ENCODE measurements at places on chromosomes 3 and 15.

GRCh38 chr15:42413920-42414319, 54.6 kb downstream of the CAPN3 start:
- DNase-seq, result no peak

DNA sequence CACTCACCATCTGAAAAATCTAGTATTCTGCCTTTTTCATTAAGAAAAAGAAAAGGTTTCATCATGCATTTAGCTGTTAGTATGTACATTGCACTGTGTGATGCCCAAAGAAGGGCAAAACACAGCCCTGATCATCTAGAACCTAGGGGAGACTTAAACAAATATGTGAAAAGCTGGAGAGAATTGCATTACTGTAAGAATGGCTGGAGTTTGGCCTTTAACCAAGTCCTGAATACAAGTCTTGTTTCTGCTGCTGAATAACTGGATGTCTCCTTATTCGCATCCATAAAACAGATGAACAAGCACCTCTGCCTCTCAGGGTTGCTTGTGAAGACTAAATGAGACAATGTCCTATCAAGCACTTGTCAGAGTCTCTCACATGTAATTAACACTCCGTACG, 233.4 kb upstream of the LRTM1 start:
- no peak for DNase-seq

DNA sequence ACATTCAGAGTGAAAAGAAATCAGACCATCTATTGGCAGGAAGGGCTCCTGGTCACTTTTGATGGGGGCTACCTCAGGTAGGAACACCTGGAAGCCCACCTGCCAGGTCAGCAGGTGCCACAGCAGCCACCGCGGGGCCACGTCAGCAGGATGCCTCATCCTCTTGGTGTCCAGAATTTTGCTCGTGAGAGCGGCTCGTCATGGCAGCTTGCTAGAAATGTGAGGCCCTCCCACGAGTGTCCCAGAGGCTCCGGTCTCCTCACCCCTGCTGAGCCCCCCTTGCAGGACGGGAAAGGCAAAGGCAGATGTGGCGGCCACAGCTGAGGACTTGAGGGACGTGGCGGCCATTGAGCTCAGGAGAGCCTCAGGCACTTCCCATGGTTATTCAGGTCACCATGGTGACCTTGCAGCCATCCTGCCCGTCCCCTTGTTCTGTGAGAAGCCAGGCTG, 129.4 kb downstream of the LRRK1 start:
- DNase-seq, result no peak

GRCh38 chr15:33126559-33127290, 67.8 kb downstream of the FMN1 start:
- peak; percentile 50 for DNase-seq

DNA sequence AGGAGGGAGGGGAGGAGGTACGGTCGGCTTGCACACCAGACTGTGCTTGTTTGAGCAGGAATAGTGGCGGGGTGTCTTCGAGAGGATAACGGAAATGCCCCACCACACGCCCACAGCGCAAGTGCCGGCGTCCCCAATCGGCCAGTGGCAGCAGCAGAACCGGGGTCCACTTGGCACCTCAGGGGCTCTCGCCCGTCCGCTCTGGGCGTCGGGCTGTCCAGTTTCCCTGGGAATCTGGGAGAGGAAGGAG, 53.7 kb downstream of the CCDC54 start:
- no peak for DNase-seq

DNA sequence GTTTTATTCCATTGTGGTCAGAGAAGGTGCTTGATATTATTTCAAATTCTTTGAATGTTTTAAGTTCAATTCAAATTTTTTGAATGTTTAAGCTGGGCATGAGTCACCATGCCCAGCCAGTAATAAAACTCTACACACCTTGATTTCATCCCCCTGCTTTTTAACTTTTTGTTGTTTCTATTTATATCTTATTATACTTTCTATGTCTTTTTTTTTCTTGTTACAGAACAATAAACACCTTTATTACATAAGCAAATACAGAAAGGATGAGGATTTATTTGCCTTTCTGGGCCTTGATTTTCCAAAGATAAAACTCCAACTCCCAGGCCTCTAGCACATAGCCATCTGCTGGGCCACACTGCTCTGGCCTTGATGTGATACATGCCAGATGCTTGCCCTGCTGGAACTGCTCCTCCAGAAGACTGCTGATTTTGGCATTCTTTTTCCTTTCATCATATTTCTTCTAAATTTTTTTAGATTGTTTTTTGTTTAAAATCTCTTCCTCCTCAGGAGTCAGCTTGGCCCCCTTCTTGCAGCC, 14.0 kb downstream of the DNAH12 start:
- DNase-seq, result no peak

GRCh38 chr3:14248477-14248848, 69.8 kb downstream of the LSM3 start:
- DNase-seq, result no peak

- DNase-seq, result no peak
Observed at GRCh38 chr3:172369590-172370259, 78.5 kb downstream of the GHSR start.

DNA sequence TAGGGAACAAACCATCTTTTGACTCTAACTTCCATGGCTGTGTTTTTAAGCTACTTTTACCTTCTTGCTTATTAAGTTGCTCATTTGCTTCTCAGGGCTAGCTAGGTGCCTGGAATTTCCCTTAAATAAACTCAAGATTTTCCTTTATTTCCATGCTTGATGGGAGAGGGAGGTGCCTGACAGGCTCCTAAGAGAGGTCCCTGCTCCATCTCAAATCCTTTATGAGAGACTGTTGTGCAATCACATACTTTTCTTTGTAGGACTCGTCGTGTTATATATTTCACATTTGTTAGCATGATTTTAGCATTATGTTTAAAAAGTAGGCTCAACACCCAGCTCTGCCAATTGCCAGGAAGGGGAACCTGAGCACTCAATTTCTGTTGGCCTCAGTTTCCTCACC, 95.7 kb downstream of the SAMMSON start:
- DNase-seq, result no peak

- DNase-seq, result no peak
Observed at GRCh38 chr3:468172-468571, 271.6 kb downstream of the CHL1 start.

GRCh38 chr15:29910068-29910467, 87.8 kb upstream of the TJP1 start:
- no peak for DNase-seq

GRCh38 chr15:101437618-101438481, 51.7 kb downstream of the PCSK6 start:
- DNase-seq, result no peak

- no peak for DNase-seq
Observed at GRCh38 chr3:118587847-118588246, 446.8 kb downstream of the IGSF11 start.

GRCh38 chr3:164306042-164306441, 772.3 kb downstream of the SI start:
- DNase-seq, result no peak

DNA sequence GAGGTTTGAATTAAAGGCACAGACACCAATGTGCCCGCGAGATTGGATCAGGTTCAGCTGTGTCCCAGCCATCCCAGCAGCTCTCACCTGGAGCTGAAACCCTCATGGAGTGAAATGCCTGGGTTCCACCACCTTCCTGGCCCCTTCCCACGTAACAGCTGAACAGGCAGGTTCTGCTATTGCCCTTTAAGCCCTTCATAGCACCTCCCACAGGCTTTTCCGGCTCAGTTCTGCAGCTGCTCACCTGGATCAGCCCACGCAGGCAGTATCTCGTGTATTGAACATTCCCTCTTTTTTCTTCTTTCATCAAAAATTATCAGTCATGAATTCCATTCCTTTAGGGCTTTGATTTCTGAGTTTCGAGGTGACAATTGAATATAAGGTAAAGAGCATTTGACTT, 129.8 kb downstream of the SLC9A9 start:
- DNase-seq, result no peak

GRCh38 chr3:114600571-114600970, 306.7 kb downstream of the TIGIT start:
- DNase-seq, result no peak

- DNase-seq, result no peak
Observed at GRCh38 chr15:101239724-101240136, 12.1 kb downstream of the CHSY1 start.

DNA sequence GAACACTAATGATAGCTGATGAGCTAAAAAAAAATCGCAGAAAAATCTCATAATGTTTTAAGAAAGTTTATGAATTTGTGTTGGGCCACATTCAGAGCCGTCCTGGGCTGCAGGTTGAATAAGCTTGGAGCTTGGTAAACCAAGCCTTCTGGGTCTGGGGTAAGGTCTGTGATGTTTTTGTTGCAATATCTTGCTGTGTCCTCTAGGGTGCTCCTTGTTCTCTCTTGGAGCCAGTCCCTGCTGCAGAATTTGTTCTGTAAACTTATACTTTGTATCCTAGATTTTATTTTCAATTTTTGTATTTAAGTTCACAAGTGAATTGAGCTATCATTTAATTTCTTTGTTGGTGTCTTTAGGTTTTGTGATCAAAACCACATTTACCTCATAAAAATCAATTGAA, 143.7 kb downstream of the NR1D2 start:
- no peak for DNase-seq

GRCh38 chr3:55488398-55489055, 1.4 kb upstream of the WNT5A start:
- DNase-seq, result no peak

DNA sequence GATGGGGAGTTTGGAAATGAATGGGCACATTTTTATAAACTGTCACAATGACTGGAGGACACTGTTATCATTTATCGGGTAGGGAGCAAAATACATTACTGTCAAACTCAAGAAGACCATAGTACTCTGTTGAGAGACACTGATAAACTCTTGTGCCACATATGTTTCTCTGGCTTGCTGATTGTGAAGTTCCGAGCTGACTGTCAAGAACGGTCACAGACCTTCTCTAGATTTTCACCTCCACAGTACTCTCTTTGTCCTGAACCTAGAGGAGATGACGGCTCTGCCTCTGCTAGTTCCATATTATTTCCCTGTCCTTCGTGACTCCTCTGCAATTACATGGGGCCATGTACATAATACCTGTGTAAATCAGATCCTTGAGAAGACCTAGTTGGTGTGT, 451.9 kb downstream of the LPP start:
- DNase-seq, result no peak

GRCh38 chr3:346186-346585, 149.6 kb downstream of the CHL1 start:
- no peak for DNase-seq

DNA sequence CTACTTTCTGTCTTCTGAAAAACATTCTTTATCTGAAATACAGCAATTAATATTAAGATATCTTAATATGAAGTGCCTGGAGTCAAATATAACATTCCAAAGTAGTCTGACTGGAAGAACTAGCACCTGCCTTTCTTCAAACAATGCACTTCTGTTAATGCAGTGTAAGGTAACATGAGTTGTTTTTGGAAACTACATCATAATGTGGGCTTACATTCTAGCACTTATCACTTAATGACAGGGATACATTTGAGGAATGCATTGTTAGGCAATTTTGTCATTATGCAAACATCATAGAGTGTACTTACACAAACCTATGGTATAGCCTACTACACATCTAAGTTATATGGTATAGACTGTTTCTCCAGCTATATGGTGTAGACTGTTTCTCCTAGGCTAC, 49.2 kb downstream of the SLC15A2 start:
- DNase-seq, result no peak

Measured in T-helper 17 cell (primary cell).